Prostate gland (tissue), 2 donors: ENCODE measurements at places on chromosomes 3 and 15. TPM values are rescaled to one million over a fixed set of nuclear protein-coding genes. Genes with fewer than 3 reads are reported as not detected.

Gene CLSTN2
- total RNA-seq: 60.3 TPM

Gene FOXL2NB
- not detected for total RNA-seq

Gene TMC3
- 0.14 TPM for total RNA-seq

Gene CCR2
- 1.0 TPM for total RNA-seq

Gene EOMES
- total RNA-seq: 0.46 TPM

GRCh38 chr3:14206548-14207177, 28.0 kb downstream of the LSM3 start:
- no peak overlapping the region for H3K4me3 ChIP-seq
- peaks cover 6% of the 10 kb centered on the region for H3K4me1 ChIP-seq
- no peaks in the 10 kb centered on the region for H3K27me3 ChIP-seq
- DNase-seq: no peak
- no peaks in the 10 kb centered on the region for H3K36me3 ChIP-seq

- H3K27ac ChIP-seq: no peak overlapping the region
- no peak overlapping the region for H3K4me3 ChIP-seq
- no peaks in the 10 kb centered on the region for H3K27me3 ChIP-seq
- no peaks in the 10 kb centered on the region for H3K4me1 ChIP-seq
- H3K36me3 ChIP-seq: no peaks in the 10 kb centered on the region
- DNase-seq: no peak
Observed at GRCh38 chr3:179133575-179133974, 14.6 kb upstream of the PIK3CA start.

DNA sequence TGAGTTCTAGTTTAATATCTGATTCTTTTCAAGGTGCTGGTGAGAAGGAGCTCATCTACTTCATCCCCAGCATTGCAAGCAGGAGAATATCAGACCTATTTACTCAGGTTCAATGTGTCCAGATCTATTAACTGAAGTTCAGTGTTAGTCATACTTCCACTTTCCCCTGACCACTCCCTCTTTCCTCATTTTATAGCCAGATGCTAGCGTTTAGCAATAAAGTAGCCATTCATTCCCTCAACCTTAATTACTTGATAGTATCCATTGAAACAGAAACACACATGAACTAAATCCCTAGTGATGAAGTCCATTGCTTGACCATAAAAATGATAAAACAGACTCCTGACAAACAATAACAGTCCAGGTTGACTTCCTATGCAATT, 60.0 kb downstream of the RPL22L1 start:
- DNase-seq: no peak
- H3K4me1 ChIP-seq: no peaks in the 10 kb centered on the region
- H3K27me3 ChIP-seq: no peaks in the 10 kb centered on the region

DNA sequence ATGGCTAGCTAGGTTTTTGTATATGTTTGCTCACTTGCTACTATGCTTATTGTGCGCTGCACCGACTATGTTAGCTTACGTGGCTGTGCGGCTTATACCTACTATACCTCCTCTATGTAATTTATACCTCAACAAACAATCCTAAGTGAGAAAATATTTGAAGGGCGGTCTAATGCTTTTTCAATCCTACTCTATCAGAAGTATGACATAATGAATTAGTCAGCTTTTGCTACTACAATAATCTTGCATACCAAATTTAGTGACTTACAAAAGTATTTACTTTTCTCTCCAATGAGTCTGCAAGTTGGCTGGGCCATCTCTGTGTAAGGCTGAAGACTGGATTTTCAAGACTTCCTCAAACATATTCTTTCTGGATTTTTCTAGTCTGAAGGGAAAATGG, 391.2 kb upstream of the NECTIN3 start:
- no peaks in the 10 kb centered on the region for H3K4me1 ChIP-seq
- DNase-seq: no peak
- H3K27me3 ChIP-seq: no peaks in the 10 kb centered on the region
- H3K27ac ChIP-seq: no peak overlapping the region

DNA sequence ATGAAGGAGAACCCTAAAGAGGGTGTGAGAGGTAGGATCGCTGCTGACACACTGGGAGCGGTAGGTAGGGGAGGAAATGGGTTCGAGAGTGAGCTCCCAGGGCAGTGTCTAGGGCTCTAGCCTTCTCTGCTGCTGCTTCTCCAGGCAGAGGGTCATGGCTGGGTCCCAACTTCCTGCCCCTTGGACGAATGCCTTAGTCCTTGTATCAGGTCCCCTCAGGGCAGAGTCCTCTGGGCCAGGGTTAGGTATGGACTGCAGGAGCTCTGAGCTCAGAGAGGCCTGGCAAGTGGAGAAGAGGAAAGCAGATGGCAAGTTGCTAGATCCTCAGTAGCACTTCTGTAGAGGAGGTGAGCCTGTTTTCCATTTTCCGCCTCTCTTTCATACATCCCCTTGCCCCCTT, 2.9 kb downstream of the CORO2B start:
- no peaks in the 10 kb centered on the region for H3K4me1 ChIP-seq
- DNase-seq: no peak
- no peak overlapping the region for H3K27ac ChIP-seq
- H3K27me3 ChIP-seq: no peaks in the 10 kb centered on the region
- no peaks in the 10 kb centered on the region for H3K36me3 ChIP-seq

DNA sequence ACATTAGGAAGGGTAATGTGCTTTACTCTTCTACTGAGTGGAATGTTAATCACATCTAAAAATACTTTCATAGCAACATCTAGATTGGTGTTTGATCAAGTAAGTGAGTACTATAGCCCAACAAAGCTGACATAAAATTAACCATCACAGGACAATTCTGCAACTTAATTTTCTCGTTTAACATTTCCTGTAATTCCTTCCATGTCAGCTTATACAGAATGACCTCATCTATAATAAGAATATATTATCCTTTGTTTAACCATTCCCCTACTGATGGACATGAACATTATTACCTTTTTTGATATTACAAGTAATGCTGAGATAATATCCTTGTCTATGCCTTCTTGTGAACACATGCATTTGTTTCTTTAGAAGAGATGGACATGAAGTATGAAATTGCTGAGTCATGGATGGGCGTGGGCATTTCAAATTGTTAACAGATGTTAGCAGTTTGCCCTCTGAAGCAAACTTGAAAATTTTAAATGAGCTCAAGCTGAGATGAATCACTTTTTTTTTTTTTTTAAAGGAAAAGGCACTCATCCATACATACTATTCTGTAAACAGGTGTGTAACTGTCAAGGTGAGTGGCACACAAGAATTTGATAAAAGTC, 85.1 kb downstream of the OXNAD1 start:
- no peaks in the 10 kb centered on the region for H3K4me1 ChIP-seq
- H3K4me3 ChIP-seq: no peak overlapping the region
- no peaks in the 10 kb centered on the region for H3K36me3 ChIP-seq
- no peak overlapping the region for H3K27ac ChIP-seq

DNA sequence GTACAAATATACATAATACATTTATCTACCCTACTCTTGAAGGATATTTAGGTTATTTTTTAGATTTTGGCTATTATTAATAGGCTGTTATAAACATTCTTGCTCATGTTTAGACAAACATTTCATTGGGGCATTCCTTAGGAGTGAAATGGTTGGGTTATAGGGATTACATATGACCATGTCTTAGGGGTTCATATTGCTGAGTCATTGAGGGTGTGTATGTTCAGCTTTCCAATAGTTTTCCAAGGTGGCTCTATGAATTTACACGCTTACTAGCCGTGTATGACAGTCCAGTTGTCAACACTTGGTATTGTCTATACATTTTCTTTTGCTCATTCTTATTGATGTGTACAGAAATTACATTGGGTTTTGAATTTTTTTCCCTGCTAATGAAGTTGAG, 125.8 kb downstream of the OXSM start:
- H3K36me3 ChIP-seq: no peaks in the 10 kb centered on the region
- H3K27ac ChIP-seq: no peak overlapping the region
- H3K4me1 ChIP-seq: no peaks in the 10 kb centered on the region
- H3K27me3 ChIP-seq: no peaks in the 10 kb centered on the region
- DNase-seq: no peak

DNA sequence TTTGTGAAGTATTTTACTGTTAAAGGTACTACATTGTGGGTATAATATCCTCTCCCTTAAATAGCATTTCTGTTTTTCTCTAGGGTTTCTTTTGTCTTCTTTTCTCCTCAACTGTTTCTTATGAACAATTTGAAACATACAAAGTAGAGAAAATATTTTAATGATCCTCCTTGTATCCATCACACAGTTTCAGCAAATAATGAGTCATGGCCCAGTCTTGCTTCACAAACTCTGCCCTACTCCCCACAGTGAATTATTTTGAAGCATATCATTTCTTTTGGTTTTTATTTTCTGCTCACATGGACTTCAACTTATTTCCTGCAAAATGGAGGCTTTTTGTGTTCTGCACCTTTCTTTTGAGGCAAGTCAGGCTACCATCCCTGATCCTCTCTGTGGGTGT, 6.1 kb upstream of the SCAANT1 start:
- H3K27ac ChIP-seq: no peak overlapping the region
- peaks cover 1% of the 10 kb centered on the region for H3K4me1 ChIP-seq
- DNase-seq: no peak
- no peak overlapping the region for H3K4me3 ChIP-seq
- H3K27me3 ChIP-seq: no peaks in the 10 kb centered on the region
- H3K36me3 ChIP-seq: no peaks in the 10 kb centered on the region

GRCh38 chr15:79083154-79083553, 7.4 kb downstream of the RASGRF1 start:
- H3K4me1 ChIP-seq: no peaks in the 10 kb centered on the region
- no peaks in the 10 kb centered on the region for H3K36me3 ChIP-seq
- no peaks in the 10 kb centered on the region for H3K27me3 ChIP-seq
- H3K27ac ChIP-seq: no peak overlapping the region

- no peaks in the 10 kb centered on the region for H3K27me3 ChIP-seq
- no peak overlapping the region for H3K27ac ChIP-seq
- H3K4me1 ChIP-seq: no peaks in the 10 kb centered on the region
- DNase-seq: no peak
Observed at GRCh38 chr15:95359966-95360365, 970.5 kb upstream of the NR2F2 start.
